ENCODE measurements at places on chromosomes 1 and 21. TPM values are rescaled to one million over a fixed set of nuclear protein-coding genes. Genes with fewer than 3 reads are reported as not detected.
A peak's percentile ranks its signal among the peaks of the same experiment; 100 is the strongest.

The PRR9 gene
- total RNA-seq, result not detected

- no peak for DNase-seq
These were observed 21.5 kb downstream of the INPP5B start for GRCh38 chr1:37925316-37925715.

DNA sequence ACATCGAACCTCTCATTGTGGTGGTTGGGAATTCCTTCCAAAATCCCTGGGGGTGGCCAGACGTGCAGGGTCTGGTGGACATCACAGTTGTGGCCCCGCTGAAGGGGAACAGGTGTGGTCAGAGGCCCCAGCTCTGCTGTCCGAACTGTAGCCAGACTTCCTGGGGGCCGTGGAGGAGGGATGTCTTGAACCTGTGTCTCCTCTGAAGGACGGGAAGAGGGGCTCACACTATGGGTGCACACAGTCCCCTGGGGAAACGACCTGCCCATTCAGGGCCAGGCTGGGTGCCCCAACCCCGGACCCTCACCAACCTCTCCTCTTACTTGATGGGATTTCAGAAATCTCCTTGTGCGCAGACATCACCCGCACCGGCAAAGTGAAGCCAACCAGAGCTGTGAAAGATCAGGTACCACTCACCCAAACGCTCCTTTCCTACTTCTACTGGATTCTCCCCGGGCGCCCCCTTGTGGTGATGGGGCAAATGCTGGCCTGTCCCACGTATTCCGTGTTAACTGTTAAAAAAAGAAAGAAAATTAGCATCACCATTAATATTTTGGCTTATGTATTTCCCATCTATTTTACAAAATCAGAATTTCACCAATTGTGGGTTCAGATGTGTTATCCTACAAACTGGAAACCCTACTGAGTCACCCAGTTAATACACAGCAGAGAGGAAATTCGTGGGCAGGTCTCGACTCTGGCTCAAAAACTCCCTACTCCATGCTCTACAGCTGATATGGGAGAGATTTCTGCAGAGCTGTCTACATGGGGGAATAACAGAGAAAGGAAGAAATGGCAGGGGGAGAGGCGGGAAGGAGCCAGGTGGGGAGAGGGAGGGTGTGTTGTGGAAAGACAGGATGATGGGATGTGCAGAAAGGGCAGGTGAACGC is 28.1 kb downstream of the PADI4 start:
- peak; percentile 78 for DNase-seq

DNA sequence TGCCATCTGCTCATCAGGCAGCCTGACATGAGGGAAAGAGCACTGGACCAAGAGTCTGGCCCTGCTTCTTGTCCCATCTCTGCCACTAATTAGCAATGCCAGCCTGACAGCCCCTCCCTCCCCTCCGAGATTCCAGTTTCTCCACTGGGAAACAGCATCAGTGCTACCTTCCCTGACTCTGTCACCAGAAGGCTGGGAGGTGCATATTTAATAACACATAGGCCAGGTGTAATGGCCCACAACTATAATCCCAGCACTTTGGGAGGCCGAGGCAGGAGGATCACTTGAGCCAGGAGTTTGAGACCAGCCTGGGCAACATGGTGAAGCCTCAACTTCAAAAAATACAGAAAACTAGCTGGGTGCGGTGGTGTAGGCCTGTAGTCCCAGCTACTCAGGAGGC is 41.2 kb upstream of the ZBTB40 start:
- DNase-seq, result no peak

GRCh38 chr1:163048869-163049268 is 20.3 kb upstream of the RGS4 start:
- no peak for DNase-seq

GRCh38 chr1:147470079-147470478 is 71.2 kb upstream of the BCL9 start:
- no peak for DNase-seq

- no peak for DNase-seq
These were observed 206.0 kb downstream of the CENPF start for GRCh38 chr1:214808845-214809460.

- DNase-seq, result no peak
These were observed 5.5 kb upstream of the ILDR2 start for GRCh38 chr1:166980818-166981217.

- no peak for DNase-seq
These were observed 44.1 kb upstream of the C1orf105 start for GRCh38 chr1:172376431-172376830.

The PCBP3 gene
- total RNA-seq, result 2.1 TPM

DNA sequence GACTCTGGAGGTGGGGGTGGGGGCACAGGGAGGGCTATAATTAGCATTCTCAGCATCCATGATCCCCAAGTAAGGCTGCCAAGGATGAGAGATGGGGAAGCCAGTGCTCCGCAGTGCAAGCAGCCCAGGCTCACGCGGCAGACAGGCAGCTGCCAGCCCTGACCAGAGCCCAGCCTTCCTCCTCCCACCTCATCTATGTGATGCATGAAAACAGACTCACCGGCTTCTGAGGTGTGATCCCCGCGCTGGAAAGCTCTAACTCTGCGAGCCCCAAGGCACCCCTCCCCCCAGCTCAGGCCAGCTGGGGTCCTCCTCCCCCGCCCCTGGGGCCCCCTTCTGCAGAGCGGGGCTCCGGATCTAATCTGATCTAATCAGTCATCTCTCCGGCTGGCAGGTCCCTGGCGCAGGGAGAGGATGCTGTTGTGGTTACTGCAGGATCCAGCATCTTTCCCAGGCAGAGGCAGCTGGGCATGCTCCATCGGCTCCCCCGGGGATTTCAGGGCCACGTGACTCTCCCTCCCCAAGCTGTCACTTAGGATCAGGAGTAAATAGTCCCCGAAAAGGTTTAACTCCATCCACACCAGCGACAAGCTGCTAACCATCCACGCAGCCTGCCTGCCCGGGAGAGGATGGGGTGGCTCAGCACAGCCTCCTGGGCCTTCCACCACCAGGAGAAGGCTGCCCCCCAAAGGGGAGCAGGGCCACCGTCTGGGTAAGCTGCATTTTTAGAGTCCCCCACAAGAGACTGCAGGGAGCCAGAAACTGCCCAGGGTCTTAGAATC is at the start of gene PLEKHA6:
TSS of gene PLEKHA6 (minus strand) at position 456 of the 782 bp plus-strand sequence. CDS start 86,202 bp downstream, outside the sequence.
- no peak for DNase-seq

The FBXO42 gene
- total RNA-seq, result 15.0 TPM

- DNase-seq, result no peak
These were observed 376.9 kb downstream of the HHIPL2 start for GRCh38 chr1:222171005-222171404.

DNA sequence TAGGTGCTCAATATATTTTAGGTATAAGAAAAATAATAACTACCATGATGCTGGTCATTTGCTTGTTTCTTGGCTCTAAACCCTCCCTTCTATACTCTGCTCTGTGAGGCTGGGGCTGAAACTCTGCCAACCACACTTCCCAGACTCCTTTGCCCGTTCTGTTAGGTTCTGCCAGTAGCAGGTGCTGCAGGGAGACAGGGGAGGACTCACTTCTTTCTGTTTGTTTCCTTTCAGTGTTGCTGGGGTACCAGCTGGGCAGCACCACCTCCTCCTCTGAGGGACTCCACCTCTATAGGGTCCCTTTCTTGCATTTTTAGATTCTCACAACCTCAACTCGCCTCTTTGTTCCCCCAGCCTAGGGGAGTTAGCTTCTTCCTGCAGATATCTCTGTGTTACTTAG is 17.0 kb upstream of the SH2D2A start:
- no peak for DNase-seq

DNA sequence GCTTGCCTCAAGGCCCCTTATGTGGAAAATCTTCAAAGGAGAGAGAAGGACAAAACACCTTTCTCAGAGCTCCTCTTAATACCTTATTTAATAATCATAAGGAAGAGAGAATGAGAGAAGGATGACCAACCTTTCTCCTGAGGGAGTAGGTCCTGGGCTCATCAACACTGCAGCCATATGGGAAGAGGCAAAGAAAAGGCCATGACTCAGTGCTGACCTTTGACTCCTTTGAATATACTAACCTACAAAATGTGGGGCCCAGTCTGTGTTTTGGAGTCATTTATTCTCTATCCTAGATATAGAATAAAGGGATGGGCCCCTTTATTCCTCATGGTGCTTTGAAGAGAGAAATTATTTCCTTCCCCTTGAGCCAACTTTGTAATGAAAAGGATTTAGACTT is 38.3 kb downstream of the CAMSAP2 start:
- no peak for DNase-seq

DNA sequence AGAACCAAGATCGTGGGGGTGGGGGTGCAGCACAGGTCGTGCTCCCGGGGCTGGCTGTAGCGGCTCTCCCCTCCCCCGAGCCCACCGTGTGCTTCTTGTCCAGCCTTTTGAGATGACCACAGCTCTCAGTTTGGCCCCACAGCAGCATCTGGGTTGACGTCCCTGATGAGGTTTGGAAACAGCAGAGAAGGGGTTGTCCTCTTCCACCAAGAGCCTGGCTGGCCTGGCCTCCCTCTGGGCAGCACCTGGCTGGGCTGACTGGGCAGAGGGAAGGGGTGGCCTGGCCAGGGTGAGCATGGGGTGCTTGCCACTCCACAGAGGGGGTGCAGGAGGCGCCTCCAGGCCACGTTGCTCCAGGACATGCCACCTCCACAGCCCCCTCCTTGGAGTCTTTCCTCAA is 61.5 kb downstream of the SKI start:
- DNase-seq, result no peak

- DNase-seq, result no peak
These were observed 262.9 kb upstream of the SNX7 start for GRCh38 chr1:98398649-98399048.

GRCh38 chr1:191533254-191533653 is 625.0 kb upstream of the RGS18 start:
- DNase-seq, result no peak

The FMO1 gene
- not detected for total RNA-seq

DNA sequence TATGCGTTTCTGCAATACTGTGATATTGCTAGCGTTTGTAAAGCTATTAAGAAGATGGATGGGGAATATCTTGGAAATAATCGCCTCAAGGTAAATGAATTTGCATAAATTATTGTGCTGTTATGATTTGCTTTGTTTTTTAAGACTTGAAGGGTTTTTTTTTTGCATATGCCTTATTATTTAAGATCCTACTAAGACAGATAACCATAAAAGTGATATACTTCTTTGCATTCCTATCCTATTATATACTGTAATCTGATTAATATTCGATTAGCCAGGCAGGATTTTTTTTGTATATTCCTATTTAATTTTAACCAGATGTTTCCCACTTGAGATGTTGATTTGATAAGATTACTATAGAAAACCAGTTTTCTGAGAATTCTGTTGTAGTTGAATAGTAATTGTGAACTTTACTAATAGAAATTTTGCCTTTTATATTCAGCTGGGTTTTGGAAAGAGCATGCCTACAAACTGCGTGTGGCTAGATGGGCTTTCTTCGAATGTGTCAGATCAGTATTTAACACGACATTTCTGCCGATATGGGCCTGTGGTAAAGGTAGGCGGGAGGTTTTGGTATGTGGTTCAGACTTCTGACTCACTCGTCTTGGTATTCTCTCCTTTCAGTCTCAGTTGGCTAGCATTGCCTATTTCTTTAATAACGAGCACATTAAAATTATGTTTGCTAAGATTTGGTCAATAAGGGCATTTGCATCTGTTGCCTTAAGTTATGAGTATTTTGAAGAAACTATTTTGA is 56.8 kb downstream of the ZBTB17 start:
- DNase-seq, result no peak

The OPRD1 gene
- total RNA-seq, result 0.12 TPM

GRCh38 chr1:38060498-38060897 is 13.9 kb upstream of the POU3F1 start:
- DNase-seq, result no peak

DNA sequence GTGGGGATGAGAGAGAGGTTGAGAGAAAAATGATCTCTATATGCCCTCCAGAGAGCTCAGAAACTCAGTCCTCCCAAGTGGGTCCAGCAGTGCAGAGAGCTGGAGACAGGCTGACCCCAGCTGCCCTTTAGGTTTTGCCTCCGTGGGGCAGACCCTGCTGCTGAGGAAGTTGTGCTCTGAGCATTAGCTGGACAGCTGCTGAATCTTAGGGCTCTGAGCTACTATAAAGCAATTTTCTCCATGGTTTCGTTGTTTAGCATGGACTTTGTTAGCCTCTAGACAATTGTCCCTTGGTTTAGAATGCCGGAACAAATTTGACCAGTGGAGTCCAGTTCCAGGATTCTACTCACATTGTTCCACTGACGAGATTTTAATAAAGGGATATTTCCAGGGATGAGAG is 22.1 kb downstream of the BATF3 start:
- no peak for DNase-seq

The SHISA4 gene
- 2.0 TPM for total RNA-seq

DNA sequence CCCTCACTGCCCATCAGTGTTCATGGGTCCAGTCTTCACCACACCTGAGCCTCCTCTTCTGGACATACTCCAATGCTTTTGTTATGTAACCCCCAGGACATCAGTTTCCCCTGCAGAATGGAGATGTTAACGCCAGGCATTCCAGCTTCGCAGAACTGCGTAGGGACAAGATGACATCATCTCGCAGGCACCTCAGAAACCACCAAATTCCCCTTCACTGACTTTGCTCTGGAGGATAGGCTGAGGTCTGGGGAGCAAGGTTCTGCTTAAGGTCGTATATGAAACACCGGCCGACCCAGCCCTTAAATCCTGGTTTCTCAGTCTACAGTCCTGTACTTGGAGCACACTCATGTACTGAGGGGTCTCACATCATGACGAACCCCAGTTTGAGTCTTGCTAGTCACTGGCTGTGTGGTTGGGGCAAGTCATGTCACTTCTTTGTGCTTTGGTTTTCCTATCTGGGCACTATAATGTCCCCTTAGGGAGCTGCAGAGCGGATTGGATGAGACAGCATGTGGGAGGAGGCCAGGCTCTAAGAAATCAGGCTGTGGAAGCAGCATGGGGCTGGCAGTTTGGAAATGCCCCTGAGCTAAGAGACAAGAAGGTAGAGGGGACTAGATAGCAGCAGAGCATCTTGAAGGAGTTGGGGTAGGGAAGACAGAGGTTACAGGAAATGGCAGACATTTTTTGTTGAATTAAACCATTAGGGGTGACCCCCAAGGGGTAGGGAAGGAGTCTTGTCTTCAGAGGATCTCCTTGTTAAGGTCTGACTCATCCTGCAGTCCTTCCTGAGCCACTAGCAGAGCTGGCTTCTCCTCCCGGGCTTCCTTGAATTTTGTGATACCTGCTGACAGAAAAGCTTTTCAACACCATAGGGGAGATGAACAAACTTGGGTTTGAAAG is 138.3 kb downstream of the FOXD2 start:
- no peak for DNase-seq

GRCh38 chr1:205440476-205441317 is 15.1 kb downstream of the BLACAT1 start:
- DNase-seq, result peak; percentile 93

DNA sequence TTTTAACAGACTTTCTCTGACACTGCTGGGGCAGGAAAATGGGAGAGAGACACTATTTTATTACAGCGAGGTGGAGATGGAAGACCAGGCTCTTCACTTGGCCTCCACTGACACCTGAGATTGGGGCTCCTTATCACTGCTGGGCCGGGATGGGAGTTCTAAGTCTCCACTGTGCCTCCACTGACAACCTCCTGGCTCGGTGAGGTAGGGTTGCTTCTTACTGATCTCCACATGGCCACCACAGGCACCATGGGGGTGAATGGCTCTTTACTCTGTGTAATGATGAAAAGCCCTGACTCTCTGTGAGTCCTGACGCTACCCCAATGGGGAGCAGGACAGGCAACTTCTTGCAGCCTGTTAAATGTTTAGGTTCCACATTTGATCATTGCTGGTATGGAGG is 67.7 kb downstream of the ATP1A1 start:
- no peak for DNase-seq

Data from colonic mucosa (tissue), 4 donors.